ENCODE measurements at places on chromosomes 4 and X.

DNA sequence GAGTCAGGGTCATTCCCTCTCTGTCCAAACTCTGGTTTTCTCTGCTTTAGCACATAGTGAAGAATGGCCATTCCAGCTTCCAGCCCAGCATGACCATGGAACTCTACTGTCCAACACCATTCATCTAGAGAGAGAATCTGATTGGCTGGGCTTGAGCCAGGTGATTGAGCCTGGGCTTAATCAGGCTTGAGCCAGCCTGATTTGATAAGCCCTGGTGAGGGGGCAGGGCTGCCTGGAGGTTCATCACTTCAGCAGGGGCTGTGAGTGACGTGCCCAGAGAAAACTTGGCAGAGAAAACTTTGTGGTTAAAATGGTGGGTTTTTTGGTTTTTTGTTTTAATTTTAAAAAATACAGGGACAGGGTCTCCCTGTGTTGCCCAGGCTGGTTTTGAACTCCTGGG lies 62.5 kb downstream of the KIAA0232 start:
- DNase-seq: no peak

DNA sequence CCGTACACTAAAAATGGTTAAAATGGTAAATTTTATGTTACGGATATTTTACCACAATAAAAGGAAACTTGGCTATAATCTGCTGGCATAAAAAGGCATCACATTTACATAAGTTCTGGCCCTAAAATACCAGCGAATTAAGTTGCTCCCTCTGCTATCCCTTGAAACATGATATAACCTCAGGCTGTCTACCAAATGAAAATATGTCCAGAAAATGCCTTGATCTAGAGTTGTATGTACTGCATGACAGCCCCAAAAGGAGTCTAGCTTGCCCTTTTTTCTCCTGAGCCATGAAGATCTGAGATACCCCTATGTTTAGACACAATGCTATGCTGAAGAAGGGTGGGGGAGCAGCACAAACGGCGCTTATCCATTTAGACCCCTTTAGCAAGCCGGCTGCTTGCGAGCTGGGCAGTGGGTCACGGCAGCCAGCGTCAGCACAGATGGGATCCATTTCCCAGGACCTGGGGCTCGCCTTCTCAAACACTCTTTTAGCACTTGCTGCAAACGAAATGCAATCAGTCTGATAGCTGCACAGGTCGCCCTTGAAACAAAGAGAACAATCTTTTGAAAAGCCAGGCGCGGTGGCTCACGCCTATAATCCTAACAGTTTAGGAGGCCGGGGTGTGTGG lies 77.0 kb downstream of the AFAP1 start:
- DNase-seq: no peak

GRCh38 chr4:52957835-52958631 lies 95.9 kb downstream of the RASL11B start:
- DNase-seq: no peak

DNA sequence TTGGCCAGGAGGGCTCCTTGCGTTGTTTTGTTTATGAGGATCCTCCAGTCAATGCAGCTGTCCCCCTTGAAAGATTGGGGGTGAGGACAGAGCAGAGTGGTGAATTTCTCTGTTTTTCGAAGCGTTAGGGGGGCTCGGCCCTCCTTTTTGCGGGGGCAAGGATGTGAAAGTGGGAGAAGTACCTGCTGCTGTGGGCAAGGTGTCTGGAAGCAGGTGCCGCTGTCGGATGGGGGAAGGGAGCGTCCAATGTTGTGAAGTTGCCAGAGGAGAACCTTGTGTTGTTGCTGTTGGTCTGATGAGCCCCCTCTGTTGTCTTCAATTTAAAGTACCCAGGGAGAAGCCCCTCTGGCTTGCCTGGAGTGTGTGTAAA lies 613 bp downstream of the GLRB start:
- DNase-seq: no peak

GRCh38 chr4:86338989-86339388 lies 20.9 kb downstream of the MAPK10 start:
- DNase-seq: no peak
